ENCODE measurements at places on chromosomes 5 and 9.

GRCh38 chr9:115142090-115142489 lies 24.1 kb upstream of the TNC start:
- no peak for DNase-seq

GRCh38 chr5:112083623-112084022 lies 326.6 kb upstream of the NREP start:
- no peak for DNase-seq

DNA sequence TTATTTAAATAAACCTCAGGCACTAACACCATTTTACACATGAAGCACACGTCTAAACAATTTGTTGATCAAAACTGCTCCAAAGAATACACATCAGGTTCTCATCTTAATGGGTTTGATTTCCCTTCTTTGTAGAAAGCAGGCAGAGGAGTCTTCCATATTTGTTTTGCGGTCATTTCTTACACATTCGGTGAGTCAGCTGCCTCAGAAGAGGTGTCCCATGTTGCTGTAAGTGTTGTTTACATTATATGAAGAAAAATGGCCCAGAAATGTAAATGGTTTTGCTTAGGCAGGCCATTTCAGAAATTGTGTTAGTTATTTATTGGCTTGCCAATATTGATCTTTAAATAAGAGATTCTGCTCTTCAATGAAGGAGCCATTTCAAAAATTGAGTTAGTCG lies 325.8 kb downstream of the TENT4A start:
- no peak for DNase-seq

DNA sequence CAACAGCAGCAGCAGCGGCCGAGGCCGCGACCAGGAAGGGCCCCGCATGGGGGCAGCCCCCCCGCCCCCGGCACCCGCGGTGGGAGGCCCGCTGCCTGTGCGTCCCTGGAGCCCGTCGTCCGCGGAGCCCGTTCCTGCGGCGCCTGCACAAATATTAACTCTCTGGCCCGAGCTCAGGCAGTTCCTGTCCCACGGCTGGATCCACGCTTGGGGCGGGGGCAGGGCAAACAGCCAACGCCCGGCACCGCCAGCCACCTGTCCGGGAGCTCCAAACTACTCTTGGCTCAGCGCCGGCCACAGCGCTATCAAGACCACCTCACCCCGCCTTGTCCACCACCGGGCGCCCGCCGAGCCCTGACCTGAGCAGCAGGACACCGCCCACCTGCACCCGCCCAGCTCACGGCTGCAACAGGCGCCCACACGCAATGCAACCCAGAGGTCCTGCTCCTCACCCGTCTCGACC lies at the start of gene LRRC26:
Gene LRRC26, minus strand, starts transcription at position 156 of the 463 bp plus-strand sequence. Its CDS starts 108 bp downstream, at position 48.
- no peak for DNase-seq

GRCh38 chr5:128257076-128257475 lies 173.5 kb downstream of the SLC12A2 start:
- DNase-seq, result no peak

DNA sequence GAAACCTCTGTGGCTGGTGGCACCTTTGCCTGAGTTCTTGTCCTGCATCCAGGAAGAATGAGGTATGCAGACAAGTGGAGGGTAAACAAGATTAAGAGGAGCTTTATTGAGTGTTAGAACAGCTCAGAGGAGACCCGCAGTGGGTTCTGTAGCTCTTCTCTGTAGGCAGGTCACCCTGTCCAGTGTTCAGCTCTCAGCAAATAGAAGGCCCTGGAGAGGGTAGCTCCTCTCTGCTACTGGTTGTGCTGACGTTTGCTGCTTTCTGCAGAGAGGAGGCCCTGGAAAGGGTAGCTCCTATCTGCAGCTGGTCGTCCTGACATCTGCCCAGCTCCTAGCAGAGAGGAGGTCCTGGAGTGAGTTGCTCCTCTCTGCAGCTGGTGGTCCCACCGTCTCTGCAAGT lies 96.8 kb upstream of the CCDC112 start:
- DNase-seq, result no peak

DNA sequence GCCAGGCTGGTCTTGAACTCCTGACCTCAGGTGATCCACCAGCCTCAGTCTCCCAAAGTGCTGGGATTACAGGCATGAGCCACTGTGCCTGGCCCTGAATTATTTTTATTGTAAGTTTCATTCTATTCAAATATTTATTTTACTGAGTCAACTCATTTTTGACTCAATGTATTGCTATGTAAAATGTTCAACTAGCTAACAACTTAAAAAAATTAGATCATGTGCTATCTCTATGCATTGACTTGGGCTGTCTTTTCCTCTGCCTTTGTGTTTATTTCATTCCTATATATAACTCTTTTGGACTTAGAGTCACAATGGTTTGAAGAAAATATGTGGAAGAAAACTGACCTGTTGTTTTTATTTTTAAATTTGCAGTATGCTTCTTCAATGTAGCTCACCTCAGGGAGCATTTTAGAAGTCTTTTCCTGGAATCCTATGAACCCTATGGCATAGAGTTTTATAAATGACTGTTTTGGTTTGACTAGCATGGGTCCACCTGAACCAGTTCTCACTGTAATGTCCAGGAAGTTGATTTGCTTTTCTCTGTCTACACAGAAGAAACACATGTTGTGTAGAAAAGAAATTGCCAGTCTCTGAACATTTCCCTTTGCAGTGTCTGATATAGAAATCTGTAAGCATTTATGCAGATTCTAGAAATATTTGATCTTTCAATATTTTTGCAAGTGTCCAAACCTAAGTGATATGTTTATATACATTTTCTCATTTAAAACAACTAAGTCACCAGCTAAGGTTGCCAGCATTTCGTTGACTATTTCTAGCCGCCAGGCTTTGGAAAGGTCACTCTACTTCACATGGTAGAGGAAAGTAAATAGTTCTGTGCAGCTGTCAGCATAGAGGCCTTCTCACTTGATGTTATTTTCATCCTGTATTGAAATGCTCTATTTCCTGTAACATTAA lies 138.8 kb downstream of the PCSK1 start:
- DNase-seq, result no peak

DNA sequence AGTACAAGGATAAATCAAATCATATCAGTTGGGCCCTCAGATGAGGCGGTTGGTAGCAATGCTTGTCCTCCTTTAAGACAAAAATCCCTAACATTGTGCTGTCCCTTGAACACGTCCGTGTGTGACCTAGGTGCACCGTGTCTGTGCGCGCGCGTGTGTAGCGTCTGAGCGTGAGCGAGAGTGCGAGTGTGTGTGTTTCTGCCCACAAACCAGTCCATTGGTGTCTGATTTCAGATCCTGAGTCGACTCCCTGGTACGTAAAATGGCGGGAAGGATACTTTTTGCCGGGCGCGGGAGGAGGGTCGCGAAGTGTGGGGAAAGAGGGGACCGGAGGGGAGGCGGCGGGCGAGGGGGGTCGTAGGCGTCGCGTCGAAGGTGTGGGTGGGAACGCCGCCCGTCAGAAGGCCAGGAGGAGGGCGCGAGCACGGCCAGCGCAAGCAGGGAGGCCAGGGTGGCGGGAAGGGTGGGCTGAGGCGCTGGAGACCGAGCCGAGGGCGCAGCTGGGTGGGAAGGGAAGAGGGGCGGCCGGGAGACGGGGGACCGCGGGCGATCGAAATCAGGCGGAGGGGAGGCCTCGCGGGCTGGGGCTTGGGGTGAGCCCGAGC lies 8.9 kb downstream of the OTP start:
- no peak for DNase-seq

DNA sequence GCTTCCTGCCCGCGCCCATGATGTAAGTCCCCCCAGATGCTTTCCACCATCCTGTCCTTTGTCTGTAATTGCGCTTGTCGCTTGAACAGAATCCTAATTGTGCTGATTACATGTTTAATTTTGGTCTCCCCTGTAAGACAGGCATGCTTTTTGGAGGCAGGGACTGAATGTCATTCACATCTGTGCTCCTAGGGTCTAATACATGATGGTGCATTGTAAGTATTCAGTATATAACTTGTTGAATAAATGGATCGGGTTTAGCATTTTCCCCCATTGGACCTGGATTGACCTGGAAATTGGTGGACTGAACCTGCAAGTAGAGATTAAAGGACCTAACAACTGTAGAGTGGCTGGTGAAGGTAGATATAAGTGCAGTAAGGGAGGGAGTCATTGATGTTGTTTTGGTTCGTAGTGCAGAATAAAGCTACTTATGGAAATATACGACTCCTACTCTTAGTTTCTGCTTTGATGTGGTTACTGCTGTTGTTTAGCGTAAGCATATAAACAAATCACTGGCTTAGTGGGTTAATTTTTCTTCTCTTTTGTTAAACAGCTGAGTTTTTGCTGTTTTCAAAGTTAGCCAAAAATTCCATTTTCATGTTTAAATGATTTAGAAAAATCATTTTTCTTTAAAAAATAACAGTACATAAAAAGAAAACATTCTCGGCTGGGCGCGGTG lies 57.3 kb downstream of the TRIO start:
- no peak for DNase-seq

DNA sequence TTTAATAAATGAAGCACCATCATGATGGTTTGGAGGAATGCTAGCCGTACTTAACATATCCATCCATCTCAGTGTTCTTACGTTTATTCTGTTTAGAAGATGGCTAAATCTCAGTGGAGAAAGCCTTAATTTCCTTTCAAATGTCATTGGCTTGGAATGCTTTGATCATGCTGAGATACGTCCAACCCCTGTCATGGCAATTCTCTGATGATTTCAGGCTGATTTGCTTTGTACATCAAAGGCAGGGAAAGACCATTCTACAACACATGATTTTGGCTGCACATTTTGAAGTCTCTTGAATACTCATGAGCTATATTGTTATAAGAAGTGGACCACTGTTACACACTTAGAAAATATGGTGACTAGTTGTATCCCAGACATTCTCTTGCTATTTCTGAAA lies 1048.4 kb downstream of the MAT2B start:
- no peak for DNase-seq

- peak; percentile 64 for DNase-seq
Observed at GRCh38 chr5:83711982-83712601, 8.6 kb downstream of the HAPLN1 start.

DNA sequence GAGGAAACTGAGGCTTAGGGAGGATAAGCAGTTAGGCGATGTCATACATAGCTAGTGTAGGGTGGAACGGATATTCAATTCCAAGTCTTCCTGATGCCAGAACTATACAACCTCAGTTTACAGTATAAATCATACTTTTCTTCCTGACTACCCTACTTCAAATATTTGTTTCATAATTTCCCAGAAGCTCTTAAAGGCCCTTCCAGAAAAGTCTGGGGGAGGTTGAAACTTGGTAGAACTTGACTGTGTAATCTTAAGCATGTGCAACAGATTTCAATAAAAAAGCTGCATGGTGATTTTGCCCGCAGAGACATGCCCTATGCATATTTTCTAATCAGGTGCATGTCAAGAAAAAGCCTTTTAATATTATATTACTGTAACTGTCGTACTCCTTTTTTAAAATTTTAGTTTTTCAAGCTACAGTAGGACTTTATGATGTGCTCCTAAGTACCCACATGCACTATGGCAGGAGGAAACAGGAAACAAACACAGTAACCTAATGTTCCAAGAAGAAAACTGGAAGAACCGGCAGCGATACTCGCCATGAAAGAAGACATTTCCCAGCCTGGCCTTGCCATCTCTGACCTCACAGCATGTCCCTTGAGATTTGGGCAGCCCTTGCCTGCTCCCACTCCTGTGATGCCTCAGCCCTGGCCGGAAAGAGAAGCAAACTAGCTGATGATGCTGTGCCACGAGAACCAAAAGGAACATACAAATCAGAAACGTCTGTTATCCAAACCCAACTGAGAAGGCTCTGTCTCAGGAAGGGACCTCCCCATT lies 266.0 kb downstream of the EFNA5 start:
- no peak for DNase-seq

- DNase-seq, result no peak
Observed at GRCh38 chr9:138075961-138076649, 198.5 kb downstream of the CACNA1B start.

GRCh38 chr9:221989-222776 lies 7.5 kb downstream of the DOCK8 start:
- DNase-seq, result no peak

DNA sequence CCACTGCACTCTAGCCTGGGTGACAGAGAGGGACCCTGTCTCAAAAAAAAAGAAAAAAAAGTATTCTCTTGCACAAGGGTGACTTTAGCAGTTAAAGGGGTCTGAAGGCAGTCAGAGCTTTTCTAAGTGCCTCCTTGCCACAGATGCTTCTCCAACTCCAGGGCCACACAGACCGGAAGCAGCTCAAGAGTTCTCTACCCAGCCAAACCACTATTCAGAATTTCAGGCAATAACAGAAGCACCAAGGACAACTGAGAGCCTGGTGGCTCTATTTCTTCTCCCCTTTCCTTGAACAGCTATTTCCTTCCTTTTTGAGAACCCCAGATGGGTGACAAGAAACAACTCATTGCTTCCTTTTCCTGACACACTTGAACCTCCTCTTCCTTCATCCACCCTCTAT lies 2.2 kb downstream of the FAM219A start:
- DNase-seq, result no peak

GRCh38 chr5:134125039-134126015 lies 10.8 kb downstream of the TCF7 start:
- no peak for DNase-seq

DNA sequence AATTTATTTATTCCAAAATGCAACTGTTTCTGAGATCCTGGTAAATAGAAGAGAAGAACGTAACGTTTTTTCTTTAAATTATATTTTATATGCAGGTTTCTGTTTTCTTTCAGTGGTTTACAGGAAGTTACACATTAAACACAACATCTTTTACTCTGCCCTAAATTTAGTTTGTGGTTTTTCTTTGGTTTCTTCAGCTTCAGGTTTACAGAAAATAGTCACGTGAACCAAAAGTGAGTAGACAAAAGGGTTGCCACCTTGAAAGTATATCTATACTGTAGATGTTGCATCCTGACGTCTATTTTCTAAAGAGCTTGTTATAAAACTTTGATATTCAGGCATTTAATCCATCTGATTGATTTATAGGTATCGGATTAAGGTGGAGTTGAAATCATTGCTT lies 1236.6 kb downstream of the MAT2B start:
- no peak for DNase-seq

GRCh38 chr5:114434396-114435219 lies 72.7 kb downstream of the KCNN2 start:
- no peak for DNase-seq

GRCh38 chr9:37471942-37472684 lies 6.9 kb upstream of the ZBTB5 start:
- no peak for DNase-seq

DNA sequence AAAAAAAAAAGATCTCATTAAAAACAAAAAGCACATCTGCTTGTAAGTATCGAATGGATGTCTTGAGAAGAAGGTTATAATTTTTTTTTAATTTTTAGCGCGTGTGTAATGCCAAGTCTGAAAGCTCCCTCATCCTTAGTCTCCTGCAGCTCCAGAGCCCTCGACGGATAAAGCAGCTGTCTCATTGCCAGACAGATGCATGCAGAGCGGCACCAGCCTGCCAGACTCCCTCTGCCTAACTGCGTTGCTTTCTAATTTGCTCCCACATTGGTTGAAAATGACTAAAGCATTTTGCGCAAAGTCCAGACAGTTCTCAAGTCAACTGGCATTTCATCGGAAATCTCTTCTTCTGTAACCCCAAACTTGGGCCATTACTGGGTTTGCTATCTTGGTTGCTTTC lies 29.4 kb downstream of the OLFM1 start:
- no peak for DNase-seq

- no peak for DNase-seq
Observed at GRCh38 chr5:141835928-141836670, 42.1 kb downstream of the PCDH1 start.
